ENCODE measurements at places on chromosomes 5 and 9. TPM values are rescaled to one million over a fixed set of nuclear protein-coding genes. Genes with fewer than 3 reads are reported as not detected.

GRCh38 chr5:60668686-60669304, 31.2 kb downstream of the DEPDC1B start:
- peak; percentile 26 for DNase-seq

- no peak for DNase-seq
These were observed 15.7 kb downstream of the NACC2 start for GRCh38 chr9:136079211-136079915.

Gene SLC6A19
- total RNA-seq = not detected

GRCh38 chr9:115593587-115594091, 475.7 kb upstream of the TNC start:
- peak; percentile 54 for DNase-seq

DNA sequence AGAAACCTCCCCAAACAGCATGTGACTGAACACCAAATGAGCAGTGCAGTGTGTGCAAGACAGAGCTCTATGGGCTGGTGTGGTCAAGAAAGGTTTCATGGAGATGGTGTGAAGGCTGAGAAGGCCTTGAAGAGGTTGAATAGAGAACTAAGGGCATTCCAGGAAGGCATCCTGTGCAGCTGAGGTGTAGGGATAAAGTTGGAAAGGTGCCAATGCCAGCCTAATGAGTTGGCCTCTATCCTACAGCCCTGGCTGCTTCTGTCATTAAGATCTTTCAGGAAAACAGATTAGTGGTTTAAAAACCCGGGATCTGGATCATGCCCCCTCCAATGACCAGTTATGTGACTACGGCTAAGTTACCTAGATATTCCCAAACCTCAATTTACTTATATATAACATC, 4.0 kb downstream of the HDAC3 start:
- DNase-seq = no peak

DNA sequence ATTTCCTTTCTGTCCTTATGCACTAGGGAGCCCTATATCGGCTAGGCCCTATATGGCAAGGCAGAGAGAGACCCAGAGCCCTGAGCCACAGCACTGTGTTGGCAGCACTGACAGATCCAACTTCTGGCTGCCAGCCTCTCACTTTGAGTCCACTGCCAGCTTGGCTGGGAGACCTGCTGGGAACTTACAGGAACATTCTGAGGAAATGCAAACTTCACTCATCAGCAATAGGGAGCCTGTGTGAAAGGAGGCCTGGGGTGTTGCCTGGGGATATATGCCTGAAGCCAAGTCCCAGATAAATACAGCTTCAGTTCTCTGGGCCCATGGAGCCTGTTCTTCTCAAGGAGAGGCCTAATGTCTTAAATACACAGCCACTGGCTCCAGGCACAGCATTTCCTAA, 78.0 kb downstream of the ADRB2 start:
- no peak for DNase-seq

GRCh38 chr5:121693864-121694263, 157.8 kb upstream of the FTMT start:
- peak; percentile 83 for DNase-seq

- no peak for DNase-seq
These were observed 70.5 kb upstream of the NTRK2 start for GRCh38 chr9:84598921-84599636.

Gene TLN1
- total RNA-seq = 137 TPM

Data from RPMI7951 (cell line).